ENCODE measurements at places on chromosomes 16 and 17.
A peak's percentile ranks its signal among the peaks of the same experiment; 100 is the strongest.

DNA sequence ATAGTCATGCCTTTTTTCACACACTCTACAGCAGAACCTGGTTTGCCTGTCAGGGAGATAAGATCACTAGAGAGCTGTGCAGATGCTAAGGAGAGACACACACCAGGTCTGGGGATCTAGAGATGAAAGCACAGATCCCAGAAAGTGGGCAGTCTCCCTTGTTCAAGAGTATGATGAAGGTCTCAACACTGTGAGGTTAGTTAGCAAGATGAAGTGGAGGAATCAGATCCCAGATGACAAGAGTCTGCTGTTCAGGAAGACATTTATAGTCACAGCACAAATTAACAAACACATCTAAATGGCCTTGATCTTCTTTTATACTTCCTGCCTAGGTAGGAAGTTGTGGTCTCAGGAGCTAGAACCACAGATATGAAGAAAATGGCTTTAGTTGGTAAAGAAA lies 23.4 kb upstream of the SKAP1 start:
- no peak for DNase-seq

GRCh38 chr16:21100447-21100846 lies 50.2 kb downstream of the DNAH3 start:
- peak; percentile 51 for DNase-seq

DNA sequence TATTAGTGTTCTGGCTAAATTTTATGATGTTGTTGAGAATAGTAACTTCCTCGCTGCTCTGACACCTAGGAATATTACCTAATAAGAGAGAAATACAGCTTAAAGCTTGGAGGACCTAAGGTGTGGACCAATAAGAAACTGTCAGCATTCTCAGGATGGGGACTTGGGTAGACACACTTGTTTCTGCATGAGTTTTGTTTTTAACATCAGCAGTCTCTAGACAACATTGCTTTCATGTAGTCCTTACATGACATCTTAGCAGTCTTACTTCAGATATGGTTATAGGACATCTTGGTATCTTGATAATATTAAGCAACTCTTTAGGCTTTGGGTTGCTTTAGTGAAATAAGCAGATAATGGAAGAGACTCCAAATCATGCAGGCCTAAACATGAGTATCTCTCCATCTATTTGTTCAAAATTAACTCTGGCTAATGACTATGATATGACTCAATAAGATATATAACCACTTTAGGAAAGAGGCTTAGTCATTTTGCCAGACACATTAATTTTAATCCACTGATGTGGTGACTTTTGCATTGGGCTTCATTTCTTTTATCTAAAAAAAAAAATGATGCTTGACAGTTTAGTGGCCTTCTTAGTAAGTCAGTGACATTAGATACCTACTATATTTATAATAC lies 84.5 kb downstream of the WNT3 start:
- DNase-seq: no peak

DNA sequence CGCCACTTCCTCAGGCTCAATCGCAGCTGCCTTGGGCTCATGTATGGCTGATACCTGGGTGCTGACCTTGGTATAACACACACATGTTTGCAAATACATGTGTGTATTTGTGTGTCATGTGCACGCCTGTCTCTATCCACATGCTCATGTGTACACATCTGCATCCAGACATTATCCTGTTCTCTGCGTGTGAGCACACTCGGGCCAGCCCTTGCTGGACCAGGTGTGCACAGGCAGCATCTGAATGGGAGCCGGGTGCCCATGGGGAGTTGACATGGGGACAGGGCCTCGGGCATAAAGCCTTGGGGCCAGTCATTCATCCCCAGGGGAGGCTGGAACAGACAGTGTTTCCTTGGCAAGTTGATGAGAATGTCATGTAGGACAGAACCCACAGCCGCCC lies 29.1 kb upstream of the CRHR1 start:
- no peak for DNase-seq

DNA sequence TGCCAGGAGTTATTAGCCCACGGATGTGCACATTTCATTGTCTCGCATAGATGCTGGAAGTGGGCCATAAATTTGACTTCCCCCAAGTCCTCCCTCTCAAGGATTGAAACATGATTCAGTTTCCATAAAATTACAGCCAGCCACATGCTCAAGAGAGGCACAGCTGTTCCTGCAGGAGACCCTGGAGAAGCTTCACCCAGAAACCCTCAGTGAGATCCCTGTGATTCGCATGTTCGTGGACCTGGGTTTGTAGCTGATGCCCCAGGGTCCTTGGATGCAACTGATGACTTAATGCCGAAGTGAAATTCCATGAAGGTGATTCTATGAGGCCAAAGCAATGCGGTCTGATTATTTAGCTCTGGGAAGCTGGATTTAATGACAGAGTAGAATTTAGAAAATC lies 24.7 kb upstream of the AQP8 start:
- DNase-seq: no peak

GRCh38 chr17:4492721-4493561 lies 5.7 kb upstream of the SPNS2 start:
- DNase-seq: no peak

GRCh38 chr17:36506249-36506826 lies 19.9 kb downstream of the ZNHIT3 start:
- no peak for DNase-seq

GRCh38 chr17:30565073-30565935 lies 88.1 kb downstream of the GOSR1 start:
- no peak for DNase-seq
